ENCODE measurements at places on chromosomes 5 and 9. TPM values are rescaled to one million over a fixed set of nuclear protein-coding genes. Genes with fewer than 3 reads are reported as not detected.

Gene SHISAL2B
- total RNA-seq: not detected

Gene NUTM2G
- total RNA-seq: not detected

Gene KCNMB1
- not detected for total RNA-seq

Gene PRUNE2
- total RNA-seq: not detected

Gene STPG3
- not detected for total RNA-seq

Gene FAM120A
- 77.5 TPM for total RNA-seq
